ENCODE measurements at places on chromosomes 12 and 14. TPM values are rescaled to one million over a fixed set of nuclear protein-coding genes. Genes with fewer than 3 reads are reported as not detected.

Gene TMEM121
- total RNA-seq = 10.1 TPM

Gene RIC8B
- 9.3 TPM for total RNA-seq

Gene CELA1
- total RNA-seq = not detected

Gene NFE2
- 0.17 TPM for total RNA-seq

Gene LRFN5
- total RNA-seq = 13.2 TPM

Gene RIPK3
- total RNA-seq = 6.2 TPM

Gene ACSS3
- 12.2 TPM for total RNA-seq

Gene LUM
- total RNA-seq = 496 TPM

Gene P2RX7
- total RNA-seq = 0.47 TPM

Gene BMAL2
- 8.4 TPM for total RNA-seq

Gene PLBD1
- total RNA-seq = 0.95 TPM

Gene PLEKHG7
- total RNA-seq = not detected

Gene RGS6
- total RNA-seq = not detected

Gene IL31
- not detected for total RNA-seq

Gene BIN2
- not detected for total RNA-seq

Gene PLBD2
- 26.5 TPM for total RNA-seq

Gene PPP2R5E
- 9.3 TPM for total RNA-seq

Gene KIF26A
- not detected for total RNA-seq

Gene CNTN1
- total RNA-seq = 0.63 TPM

Gene OR4K15
- not detected for total RNA-seq

Gene ASCL1
- total RNA-seq = not detected

Gene ANO4
- 0.94 TPM for total RNA-seq

Gene KRT73
- not detected for total RNA-seq

Gene RFX4
- not detected for total RNA-seq

Gene CD163
- not detected for total RNA-seq

Gene SH2B3
- total RNA-seq = 7.7 TPM

Gene RBP5
- total RNA-seq = not detected

Gene PPFIA2
- 0.09 TPM for total RNA-seq

Gene RHEBL1
- total RNA-seq = not detected

Gene MYO1H
- not detected for total RNA-seq

Gene CLEC4D
- not detected for total RNA-seq

Gene LYZ
- not detected for total RNA-seq

Gene LMNTD1
- 0.32 TPM for total RNA-seq

Gene TGFB3
- 15.0 TPM for total RNA-seq

Gene KLRF1
- total RNA-seq = not detected

Gene CHGA
- total RNA-seq = not detected

Gene RNASE2
- total RNA-seq = not detected

Gene RD3L
- not detected for total RNA-seq
